NCI-H1436 (cell line): ENCODE measurements at places on chromosomes 6 and 20.

GRCh38 chr6:137492289-137493217 is 1.6 kb downstream of the OLIG3 start:
- no peak for DNase-seq

DNA sequence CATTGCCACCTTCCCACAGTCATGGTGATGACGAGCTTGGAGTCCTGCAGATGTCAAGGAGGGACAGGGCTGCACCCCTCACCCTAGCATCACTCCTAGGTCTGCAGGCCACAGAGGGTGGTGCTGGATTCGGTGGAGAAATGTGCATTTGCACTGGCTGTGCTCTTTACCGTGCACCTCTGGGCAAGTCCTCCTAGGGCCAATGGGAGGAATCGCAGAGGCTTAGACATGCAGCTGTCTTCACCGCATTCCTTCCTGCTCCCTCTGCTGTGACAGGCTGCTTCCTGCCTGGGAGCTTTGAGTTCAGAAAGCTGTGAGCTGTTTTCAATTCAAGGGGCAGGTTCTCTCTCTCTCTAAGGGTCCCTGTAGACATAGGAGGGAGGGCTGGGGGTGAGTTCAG is 85.1 kb downstream of the EDN3 start:
- no peak for DNase-seq

DNA sequence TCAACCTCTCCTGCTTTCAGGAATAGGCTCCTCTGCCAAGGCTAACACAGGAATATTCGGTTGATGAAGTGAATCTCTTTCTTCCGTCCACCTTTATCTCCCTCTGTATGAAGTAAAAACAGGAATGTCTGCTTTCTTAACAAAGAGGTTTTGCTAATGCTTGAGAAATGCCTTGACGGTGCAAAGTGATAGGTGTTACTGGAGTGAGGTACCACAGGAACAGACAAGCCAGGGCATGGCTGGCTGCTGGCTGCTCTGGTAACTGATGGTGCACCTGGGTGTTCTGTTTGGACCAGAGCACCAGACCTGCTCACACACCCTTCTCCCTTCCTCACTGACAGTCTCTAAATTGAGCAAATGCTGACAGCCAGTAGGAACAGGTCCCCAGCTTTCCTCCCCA is 174.0 kb upstream of the FBXL4 start:
- no peak for DNase-seq

GRCh38 chr6:7249391-7249790 is 63.6 kb downstream of the SSR1 start:
- DNase-seq: no peak

GRCh38 chr6:127786109-127786508 is 114.7 kb downstream of the THEMIS start:
- no peak for DNase-seq

GRCh38 chr20:8909596-8909995 is 159.3 kb upstream of the PLCB4 start:
- DNase-seq: no peak

- DNase-seq: no peak
Measured at GRCh38 chr20:13567663-13568062, 71.1 kb downstream of the TASP1 start.

DNA sequence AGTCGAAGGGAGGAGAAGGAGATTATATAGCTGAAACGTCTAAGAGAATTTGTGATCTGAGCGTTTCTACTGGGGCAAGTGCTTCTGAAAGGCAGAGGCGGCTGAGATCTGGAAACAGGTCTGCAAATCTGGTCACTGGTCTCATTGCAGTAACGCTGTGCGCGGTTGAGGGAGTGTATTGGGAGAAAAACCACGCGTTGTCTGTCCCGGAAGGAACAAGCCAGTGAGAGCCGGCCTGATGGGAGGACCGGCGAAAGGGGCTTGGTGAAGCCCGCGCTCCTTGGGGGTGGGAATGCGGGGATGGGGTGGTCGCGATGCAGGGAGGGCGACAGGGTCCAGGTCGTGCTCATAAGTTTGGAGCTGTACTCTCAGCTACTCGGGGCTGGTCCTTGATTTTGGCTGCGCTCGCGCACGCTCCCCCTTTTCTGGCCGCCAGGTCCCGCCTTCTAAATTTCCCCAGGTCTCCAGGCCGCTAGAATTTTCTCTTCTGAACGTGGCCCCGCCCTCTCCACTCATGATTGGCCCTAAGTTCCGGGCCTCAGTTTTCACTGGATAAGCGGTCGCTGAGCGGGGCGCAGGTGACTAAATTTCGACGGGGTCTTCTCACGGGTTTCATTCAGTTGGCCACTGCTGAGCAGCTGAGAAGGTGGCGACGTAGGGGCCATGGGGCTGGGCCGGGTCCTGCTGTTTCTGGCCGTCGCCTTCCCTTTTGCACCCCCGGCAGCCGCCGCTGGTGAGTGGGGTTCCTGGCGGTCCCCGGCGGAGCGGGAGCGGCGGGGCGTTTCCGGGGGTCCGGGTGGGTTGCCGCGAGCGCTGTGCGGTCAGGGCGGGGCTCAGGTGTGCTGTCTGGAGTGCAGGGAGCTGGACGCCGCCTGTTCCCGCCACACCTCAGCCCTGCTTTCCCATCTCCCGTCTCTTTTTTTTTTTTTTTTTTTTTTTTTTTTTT is at the start of gene MICB:
MICB (plus strand) TSS at position 615 of the 946 bp plus-strand sequence; CDS start at position 664, 49 bp downstream.
- peak; percentile 85 for DNase-seq

- no peak for DNase-seq
Measured at GRCh38 chr6:163393923-163394322, 20.6 kb upstream of the QKI start.

- DNase-seq: no peak
Measured at GRCh38 chr6:157650801-157651200, 172.2 kb upstream of the SNX9 start.

DNA sequence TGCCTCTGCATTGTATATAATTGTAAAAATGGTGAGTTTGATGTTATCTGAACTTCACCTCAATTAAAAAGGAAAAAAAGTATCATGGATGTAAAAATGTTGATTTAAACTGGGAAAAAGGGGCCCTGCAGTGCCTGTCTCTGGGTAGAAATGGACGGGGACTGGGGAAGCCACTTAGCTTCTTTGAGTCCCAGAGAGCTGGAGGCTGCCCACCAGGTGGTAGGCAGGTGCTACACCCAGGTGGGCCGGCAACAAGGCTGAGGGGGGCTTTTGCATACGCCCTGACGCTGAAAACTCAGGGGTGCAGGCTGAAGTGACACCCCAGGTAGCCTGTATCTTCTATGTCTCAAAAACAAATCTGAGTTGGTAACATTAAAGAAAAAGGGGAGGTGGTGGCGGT is 118.2 kb downstream of the SULF2 start:
- DNase-seq: no peak

GRCh38 chr20:828987-829386 is 4.5 kb upstream of the FAM110A start:
- DNase-seq: no peak

DNA sequence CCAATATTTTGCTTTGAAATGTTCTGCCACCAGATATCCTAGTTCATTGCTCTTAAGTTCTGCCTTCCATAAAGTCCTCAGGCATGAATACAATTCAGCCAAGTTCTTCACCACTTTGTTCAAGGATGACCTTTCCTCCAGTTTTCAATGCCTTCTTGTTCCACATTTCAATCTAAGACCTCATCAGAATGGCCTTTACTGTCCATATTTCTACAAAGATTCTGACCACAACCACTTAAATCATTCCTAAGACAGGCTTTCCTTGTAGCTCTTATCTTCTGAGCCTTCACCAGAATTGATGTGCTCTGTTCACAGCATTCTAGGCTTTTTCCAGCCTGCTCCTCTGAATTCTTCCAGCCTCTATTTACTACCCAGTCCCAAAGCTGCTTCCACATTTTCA is 319.0 kb downstream of the HACE1 start:
- no peak for DNase-seq

DNA sequence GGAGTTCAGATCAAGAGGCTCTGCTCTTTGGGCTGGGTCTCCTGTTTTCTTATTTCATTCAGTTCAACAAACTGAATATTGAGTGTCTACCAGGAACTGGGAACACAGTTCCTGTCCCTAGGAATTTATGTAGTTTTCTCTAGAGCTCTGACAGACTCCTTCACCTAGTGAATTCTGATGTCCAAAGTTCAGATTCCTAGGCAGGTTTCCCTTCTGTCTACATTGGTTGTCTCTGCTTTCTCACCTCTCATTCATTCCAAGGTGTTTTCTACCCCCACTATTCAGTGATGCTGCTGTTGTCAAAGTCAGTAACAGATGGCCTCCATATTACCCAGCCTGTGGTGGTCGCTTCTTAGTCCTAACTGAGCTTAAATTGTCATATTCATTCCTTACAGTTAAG is 4.4 kb downstream of the SMIM13 start:
- no peak for DNase-seq
